Omental fat pad (tissue), 4 donors: ENCODE measurements at places on chromosomes 11 and 22. TPM values are rescaled to one million over a fixed set of nuclear protein-coding genes. Genes with fewer than 3 reads are reported as not detected.
A peak's percentile ranks its signal among the peaks of the same experiment; 100 is the strongest.

The ACRV1 gene
- total RNA-seq = not detected

The OR2AG2 gene
- not detected for total RNA-seq

The OVOL1 gene
- not detected for total RNA-seq

DNA sequence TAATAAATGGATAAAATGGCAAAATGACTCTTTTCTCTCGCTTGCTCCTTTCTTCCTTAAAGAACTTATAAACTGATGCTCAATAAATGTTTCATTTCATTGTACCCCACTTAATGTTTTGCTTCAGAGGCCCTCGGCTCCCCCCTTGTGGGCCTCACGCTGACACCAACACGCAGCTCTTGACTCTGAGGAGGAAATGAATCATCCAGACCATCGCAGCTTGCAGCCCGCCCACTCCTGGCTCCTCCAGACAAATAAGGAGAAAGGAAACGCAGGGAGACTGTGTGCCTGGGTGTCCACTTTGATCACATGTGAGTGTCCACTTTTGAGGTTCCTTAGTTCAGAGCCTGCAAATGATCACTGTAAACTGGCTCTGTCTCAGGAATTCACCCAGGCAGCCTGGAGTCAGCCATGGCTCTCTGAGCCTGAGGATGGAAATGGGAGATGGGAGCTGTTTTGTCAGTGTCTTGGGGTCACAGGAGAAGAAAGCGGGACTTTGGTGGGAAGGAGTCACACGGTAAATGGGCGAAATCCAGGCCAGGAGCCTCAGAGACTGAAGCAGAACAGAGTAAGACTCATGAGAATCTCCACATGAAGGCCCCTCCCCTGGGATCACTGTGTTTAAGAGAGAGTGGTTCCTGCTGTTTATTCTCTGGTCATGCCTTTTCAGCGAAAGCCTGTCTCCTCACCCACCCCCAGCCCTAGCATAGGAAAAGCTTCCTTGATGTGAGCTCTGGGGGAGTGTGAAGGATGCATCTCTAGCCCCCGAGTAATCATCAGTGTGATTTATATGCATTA, 96.5 kb downstream of the CWC15 start:
- DNase-seq = peak; percentile 30

GRCh38 chr22:24894220-24894975, 52.1 kb downstream of the LHFPL7 start:
- DNase-seq = peak; percentile 33

GRCh38 chr22:19645391-19645790, 68.9 kb upstream of the SEPTIN5 start:
- no peak for DNase-seq

GRCh38 chr22:49889071-49889470, 29.2 kb downstream of the ALG12 start:
- no peak for DNase-seq
